NCI-H1436 (cell line): ENCODE measurements at places on chromosomes 7 and 10.

DNA sequence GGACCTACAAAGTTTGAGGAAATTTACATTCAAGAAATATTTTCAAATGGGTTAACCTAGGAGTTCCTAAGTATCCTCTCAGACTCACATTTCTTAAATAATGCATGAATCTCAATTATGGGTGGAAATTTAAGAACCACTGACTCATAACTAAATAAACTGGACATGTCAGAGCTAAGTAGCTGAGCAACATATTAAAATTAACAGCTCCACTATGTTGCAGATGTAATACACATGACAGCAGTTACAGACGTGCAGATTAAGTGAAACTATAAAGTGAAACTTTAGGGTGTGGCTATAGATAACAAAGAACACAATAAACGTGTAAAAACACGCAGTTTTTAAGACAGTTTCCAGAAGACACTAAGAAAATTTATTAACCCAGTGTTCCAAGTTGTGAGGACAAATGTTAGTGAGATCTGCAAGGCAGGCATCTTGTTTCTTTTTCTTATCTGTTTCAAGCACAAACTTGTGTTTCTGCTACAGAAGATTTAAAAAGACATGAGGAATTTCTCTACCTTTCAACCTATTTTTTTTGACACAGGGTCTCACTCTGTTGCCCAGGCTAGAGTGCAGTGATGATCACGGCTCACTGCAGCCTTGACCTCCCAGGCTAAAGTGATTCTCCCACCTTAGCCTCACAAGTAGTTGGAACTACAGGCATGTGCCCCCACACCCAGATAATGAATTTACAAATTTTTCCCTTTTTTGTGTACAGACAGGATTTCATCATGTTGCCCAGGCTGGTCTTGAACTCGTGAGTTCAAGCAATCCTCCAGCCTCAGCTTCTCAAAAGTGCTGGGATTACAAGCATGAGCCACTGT lies 25.3 kb downstream of the DNMBP start:
- DNase-seq = no peak

GRCh38 chr7:136064081-136064480 lies 86.9 kb upstream of the MTPN start:
- DNase-seq = no peak

DNA sequence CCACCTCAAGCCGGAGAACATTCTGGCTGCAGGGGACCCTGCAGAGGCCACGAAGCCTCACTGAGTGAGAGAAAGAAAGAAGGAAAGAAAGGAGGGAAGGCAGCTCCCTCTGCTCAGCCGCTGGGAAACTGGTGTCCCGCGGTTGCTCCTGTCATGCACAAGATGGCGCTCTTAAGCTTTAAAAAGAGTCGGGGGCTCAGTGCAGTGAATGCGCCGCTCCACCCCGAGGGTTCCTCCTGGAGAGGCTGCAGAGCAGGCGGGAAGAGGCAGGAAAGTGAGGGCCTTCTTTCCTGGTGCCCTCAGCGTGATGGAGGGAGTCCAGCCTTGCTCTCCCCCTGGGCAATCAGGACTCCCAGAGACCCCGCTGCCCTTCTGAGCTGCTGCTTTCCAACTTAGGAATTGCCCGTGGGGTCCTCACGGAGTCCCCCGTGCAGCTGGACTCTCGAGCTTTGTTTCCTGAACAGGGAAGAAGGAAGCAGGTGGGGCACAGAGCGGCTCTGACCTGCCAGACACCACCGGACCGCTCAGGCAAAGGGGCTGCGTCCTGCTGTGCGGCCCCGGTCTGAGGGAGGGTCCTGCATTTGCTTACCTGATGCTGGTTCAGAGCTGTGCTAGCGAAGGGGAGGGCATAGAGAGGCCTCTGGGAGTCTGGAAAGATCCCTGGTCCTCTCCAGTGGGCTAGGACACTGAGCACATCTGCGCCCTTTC lies 141.9 kb upstream of the MKI67 start:
- peak; percentile 66 for DNase-seq

GRCh38 chr7:127107601-127108007 lies 145.1 kb downstream of the GRM8 start:
- DNase-seq = no peak

- DNase-seq = no peak
These were observed 35.8 kb upstream of the GPR37 start for GRCh38 chr7:124801330-124801895.

DNA sequence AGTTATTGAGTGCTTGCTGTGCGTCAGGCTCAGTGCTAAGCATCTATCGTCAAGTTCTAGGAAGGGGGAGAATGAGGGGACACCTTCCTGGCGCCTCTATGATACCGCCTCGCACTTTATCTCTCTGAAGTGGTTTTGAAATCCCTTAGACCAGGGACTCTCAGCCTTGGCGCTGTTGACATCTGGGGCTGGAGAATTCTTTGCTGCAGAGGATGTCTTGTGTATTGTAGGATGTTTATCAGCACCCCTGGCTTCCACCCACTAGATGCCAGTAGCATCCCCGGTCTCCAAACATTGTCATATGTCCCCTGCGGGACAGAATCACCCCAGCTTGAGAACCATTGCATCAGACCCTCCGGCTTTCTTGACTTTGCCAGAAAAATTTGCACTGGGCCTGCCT lies 285.5 kb downstream of the CCDC3 start:
- DNase-seq = no peak

DNA sequence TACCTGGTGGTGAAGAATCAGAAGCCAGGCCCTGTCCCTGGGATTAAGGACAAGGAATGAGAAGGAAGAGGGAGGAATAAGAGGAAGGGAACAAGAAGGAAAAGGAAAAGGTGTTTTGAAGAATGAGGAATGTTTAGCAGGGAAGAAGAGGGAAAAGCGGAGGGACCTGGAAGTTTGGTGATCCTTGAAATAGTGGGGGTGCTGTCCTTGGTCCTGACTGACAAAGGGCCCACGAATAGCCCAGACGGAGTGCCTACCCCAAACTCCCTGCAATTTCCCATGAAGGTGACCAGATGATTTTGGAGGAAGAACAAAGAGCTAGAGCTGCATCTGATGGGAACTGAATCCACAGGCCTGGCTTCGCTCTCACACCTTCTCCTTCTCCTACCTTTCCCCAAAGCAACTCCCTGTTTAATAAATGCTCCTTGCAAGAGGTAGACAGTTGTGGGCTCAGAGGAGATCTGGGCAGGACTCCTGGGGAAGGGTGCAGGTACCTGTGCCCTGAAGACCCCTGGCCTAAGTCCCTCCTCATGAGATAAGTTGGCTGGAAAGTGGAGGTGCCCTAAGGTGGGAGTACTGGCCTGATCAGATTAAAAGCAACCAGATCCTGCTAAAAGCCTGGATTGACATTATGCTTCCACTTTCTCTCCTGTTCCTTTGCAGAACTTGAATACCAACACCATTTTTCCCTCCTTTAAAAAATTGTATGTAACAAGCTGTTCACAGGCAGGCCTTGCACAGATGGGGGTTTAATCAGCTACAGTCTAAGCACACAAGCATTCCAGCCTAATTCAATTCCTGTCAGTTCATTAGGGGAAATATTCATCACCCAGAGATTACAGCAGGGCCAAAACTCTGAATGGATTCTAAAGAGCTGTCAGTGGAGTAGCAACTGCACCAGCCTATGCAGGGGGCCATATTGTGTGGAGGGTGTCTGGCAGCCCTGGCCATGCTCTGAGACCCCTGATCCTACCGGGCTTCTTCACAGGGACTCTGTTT lies 19.4 kb downstream of the KAZALD1 start:
- DNase-seq = no peak

DNA sequence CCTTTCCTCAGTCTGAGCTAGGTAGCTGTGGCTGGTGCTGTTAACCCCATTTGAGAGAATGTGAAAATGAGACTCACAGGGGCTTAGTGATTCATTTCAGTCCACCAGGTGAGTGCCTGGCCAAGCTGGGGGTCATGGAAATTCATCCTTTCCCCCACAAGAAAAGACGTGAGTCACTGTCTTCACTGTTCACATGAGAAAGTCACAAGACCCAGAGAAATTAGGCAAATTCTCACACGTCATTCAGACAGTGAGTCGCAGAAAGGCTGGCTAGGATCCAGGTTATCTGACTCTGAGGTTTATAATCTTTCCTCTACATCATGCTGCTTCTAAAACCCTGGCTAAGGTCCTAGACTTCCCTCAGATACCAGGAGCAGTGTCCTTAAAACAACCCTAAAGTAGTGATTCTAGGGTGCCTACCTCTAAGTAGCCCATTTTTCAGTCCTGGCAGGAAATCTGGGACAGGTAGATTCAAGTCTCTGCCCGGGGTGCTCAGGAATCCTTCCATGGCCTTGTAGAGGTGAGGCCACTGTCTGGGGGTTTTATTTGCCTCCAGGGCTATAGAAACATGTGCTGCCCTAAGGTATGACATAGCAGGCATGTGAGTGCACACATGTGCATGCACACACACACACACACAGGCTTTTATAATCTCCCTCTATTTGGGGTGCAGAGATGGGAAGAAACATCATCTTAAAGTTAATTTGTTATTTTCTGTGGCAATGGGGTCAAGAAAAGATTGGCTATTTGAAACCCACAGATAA lies 427.9 kb upstream of the CELF2 start:
- DNase-seq = no peak

GRCh38 chr7:152925412-152926147 lies 166.0 kb downstream of the ACTR3B start:
- DNase-seq = no peak

DNA sequence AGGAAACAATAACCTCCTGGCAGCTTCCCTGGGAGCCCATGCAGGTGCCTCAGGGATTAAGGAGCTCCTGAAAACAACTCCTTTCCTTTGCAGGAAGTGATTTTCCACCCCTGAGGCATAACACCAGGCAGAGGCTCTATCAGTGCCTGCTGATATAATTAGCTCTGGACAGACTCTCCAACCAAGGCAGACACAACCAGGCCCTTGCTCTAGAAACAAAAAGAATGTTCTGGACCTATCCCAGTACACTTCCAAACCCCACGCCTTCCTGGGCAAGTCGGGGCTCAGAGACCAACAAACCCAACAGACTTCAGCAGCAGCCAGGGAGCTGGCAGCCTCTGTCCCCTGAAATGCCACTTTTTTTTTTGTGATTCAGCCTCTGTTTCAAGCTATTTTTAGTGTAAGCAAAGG lies 247.1 kb downstream of the KCNMA1 start:
- DNase-seq = no peak

- no peak for DNase-seq
These were observed 1.8 kb downstream of the KLLN start for GRCh38 chr10:87861566-87861952.

DNA sequence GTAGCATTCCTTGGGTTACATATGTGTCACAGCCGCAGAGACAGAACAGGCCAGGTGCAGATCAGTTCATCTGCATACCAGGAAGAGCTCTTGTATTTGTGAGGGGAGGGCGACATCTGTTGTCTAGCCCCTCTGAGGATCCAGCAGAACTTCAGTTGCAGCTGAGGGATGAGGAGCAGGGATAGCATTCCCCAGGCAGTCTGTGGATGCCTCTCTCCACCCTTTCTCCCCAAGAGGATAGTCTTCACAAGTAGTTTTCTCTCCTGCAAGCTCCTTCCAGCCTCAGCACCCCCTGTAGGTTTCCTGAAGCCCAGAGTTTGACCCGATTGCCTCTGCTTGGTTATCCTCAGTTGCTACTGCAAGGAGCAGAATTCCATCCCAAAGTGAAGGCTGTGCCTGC lies 2.6 kb downstream of the SCD start:
- DNase-seq = no peak

DNA sequence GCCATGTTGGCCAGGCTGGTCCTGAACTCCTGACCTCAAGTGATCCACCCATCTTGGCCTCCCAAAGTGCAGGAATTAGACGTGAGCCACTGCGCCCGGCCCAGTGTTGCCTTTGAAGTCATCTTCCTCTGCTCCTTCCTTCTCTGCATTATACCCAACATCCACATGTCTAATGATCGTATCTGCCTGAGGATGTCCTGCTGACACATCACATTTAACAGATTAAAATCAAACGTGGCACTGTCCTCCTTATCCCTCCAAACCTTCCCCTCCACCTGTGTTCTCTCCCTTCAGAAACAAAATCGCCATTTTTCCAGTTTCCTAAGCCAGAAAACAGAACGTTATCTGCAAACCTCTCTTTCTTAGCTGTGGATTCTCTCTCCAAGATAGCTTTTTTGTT lies 8.4 kb upstream of the SDK1 start:
- DNase-seq = no peak

GRCh38 chr7:3887096-3887690 lies 586.1 kb downstream of the SDK1 start:
- DNase-seq = no peak

DNA sequence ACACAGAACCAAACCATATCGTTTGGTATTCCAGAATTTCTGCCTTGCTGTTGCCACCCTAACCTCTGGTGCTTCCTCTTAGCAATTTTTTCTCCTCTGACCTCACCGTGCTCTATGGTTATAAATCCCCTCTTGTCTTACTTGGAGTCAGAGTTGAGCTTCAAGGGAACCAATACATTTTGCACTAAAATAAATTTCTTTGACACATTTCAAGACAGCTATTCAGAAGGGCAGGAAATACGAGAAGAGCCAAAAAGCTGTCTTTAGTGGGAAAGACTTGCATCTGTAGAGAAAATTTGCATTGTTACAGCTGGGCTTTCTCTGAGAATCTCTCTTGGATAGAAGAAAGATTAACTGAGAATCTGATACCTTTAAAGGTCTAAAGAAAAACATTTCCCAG lies 14.5 kb upstream of the AKR1C2 start:
- no peak for DNase-seq

- no peak for DNase-seq
These were observed 36.4 kb downstream of the CPVL start for GRCh38 chr7:29109899-29110298.

- no peak for DNase-seq
These were observed 92.8 kb downstream of the PAXIP1 start for GRCh38 chr7:154910125-154910524.

DNA sequence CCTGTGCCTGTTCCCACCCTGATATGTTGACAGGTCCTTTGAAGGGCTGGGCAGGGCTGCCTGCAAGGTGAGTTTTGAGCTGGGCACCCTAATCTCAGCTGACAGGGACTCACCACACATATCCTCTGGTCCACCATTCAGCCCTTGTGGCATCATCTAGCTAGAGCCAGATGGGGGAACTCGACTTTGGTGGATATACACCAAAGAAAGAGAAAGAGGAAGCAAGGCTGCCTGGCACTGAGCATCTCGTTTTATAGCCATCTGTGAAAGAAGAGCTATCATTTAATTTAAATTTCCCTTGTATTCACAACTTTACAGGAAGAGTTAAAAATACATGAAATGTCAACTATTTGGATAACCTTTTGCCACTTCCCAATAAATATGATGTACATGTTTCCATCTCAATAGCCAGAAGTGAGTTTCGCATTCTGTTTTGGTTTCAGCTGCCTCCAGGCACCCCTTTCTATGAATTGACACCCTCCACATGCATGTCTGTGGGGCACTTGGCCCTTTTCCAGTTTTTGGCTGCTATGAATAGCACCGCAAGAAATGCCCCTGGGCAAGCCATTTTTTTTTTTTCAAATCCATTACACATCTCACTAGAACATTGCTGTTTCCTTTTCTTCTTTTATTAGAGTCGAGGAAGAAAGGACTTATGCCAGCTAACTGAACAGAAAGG lies 22.9 kb upstream of the GRB10 start:
- DNase-seq = peak; percentile 24

DNA sequence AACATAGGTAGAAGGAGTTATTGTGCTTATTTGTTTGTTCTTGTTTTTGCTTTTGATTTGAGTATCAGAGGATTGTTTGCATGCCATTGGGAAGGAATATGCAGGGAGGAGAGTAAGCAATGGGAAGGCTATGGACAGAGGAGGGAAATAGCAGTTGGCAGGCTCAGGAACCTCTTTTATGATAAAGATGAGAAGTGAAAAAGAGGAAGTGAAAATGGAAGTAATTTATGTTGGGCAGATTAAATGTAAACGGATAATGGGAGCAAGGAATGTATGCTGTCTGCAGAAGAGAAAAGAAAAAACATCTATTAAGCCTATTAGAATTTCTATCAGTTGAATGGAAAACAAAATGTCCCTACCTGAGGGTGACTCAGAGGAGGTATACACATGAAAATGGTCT lies 90.1 kb upstream of the NPSR1 start:
- DNase-seq = no peak
